ENCODE measurements at places on chromosomes 6 and 20. TPM values are rescaled to one million over a fixed set of nuclear protein-coding genes. Genes with fewer than 3 reads are reported as not detected.

The PPP1R11 gene
- 108 TPM for polyA plus RNA-seq

The LTA gene
- not detected for polyA plus RNA-seq

The BMP5 gene
- 26.2 TPM for polyA plus RNA-seq

The ZNF512B gene
- 4.3 TPM for polyA plus RNA-seq

The EBF4 gene
- polyA plus RNA-seq = 7.4 TPM

The TFAP2B gene
- not detected for polyA plus RNA-seq

Measured in small intestine (tissue), 16 donors.